ENCODE measurements at places on chromosomes 3 and 15. TPM values are rescaled to one million over a fixed set of nuclear protein-coding genes. Genes with fewer than 3 reads are reported as not detected.

The LRRN1 gene
- total RNA-seq = 121 TPM

The TIMP4 gene
- total RNA-seq = 4.8 TPM

The ZBED2 gene
- total RNA-seq = 0.09 TPM

The SUSD5 gene
- total RNA-seq = 1.6 TPM

The SLCO3A1 gene
- total RNA-seq = 9.8 TPM

The PPARG gene
- 0.30 TPM for total RNA-seq

The KBTBD13 gene
- 0.05 TPM for total RNA-seq

The HMCES gene
- total RNA-seq = 44.0 TPM

Measured in WTC11 (cell line).